ENCODE measurements at places on chromosomes 1 and 21.

DNA sequence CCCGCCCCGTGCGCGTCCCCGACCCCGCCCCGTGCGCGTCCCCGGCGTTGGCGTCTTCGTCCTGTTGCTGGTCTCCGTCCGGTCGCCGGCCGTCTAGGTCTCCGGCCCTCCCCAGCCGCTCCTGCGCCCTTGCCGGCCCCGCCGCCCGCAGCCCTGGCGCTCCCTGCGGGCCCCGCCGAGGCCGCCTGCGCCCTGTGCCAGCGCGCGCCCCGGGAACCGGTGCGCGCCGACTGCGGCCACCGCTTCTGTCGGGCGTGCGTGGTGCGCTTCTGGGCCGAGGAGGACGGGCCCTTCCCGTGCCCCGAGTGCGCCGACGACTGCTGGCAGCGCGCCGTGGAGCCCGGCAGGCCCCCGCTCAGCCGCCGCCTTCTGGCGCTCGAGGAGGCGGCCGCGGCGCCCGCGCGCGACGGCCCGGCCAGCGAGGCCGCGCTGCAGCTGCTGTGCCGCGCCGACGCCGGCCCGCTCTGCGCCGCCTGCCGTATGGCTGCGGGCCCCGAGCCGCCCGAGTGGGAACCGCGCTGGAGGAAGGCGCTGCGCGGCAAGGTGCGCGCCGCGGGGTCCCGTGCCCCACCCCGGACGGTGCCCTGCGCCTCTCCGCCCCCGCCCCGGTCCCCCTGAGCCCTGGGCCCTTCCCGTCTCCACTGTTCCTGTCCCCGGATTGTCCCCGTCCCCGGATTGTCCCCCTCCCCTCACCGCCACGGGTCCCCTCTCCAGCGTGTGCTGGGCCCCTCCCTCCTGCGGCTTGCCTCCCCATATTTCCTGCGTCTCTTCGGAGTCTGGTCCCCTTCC lies at the start of gene RNF187:
RNF187 (plus strand) TSS at position 47 of the 789 bp plus-strand sequence.
- peak; percentile 34 for DNase-seq

GRCh38 chr1:154410185-154410827 lies 5.2 kb downstream of the IL6R start:
- DNase-seq = no peak

DNA sequence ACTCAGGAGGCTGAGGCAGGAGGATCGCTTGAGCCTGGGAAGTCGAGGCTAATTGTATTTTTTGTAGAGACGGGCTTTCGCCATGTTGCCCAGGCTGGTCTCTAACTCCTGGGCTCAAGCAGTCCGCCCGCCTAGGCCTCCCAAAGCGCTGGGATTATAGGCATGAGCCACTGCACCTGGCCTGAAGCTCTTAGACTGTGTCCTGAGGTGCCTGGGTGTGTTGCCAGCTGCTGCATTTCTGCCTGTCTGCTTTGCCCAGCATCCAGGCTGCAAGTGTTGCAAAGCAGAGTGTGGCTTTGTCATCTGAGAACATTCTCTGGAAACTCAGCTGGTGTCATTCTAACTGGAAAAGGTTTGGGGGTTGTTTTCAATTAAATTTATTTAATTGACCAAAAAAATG lies 105.0 kb downstream of the HUNK start:
- DNase-seq = no peak

DNA sequence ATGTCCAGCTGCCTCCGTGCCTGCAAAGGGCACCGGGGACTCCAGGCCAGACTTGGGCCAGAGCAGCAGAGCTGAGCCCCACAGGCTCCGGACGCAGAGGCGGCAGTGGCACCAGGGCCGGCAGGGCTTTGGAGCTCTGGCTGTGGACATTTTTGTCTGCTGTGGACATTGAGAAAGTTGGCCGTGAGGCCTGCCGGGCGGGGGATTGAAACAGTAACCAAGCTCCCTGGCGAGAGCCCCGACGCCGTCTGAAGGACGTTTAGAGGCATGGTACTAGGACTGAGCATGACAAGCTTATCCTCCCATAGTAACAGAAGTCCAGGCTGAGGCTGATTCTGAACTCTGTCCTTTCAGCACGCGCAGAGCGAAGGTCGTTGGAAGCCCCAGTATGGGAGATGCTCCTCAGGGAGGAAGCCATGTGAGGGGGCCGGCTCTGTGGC lies 323.8 kb downstream of the AMY1C start:
- DNase-seq = no peak

DNA sequence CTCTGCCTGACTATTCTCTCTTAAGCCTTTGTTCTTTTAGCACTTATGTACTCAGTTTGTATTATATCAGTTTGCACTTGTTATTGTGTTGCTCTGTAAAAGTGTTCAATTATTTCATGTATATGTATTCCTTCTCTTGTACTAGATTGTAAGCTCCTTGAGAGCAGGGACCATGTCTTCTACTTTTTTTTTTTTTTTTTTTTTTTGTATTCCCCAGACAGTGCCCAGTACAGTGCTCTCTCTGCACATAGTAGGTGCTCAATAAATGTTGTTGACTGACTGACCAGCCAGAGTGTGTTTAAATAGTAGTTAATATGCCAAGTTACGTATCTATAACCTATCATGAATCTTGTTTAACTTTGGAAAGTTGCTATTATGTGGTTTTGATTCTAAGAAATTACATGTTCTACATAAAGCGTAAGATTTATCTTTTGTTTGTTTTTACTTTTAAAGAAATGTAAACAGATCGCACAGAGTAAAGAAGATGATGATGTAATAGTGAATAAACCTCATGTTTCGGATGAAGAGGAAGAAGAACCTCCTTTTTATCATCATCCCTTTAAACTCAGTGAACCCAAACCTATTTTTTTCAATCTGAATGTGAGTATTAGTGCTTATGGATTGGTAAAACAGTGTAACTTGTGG lies 16.1 kb downstream of the SON start:
- no peak for DNase-seq

DNA sequence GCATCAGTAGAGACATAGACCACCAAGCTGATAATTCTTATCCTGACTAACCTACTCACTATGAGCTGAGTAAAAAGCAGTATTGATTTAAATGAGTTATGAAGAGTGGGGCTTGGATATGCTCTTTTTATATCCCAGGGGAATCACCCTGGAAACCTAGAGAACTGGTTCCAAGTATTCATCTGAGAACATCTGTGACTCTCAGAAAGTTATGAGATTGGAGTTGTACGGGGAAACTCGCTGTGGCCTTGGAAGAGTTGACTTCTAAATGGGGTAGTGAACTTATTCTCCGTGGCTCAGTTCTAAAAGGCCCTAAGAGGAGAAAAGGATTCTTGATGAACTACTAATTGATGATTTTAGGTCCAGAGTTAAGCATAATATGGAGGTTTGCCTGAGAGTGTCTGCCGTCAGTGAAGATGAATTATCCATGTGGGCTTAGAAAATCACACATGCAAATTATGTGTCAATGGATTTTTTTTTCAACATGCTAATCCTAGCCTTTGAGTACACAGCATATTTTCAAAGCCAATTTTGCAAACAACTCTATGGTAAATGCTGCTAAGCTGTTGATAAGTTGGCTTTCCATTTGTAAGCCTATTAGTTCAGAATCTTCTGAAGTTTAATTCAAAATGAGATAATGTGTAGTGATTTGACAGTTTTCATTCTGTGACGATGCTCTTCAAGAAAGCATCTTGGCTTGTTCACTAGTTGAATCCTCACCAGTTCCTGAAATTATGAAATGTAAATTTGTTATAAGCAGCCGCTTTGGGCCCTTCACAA lies 122.7 kb downstream of the FGGY start:
- DNase-seq = no peak

GRCh38 chr21:15022608-15023261 lies 42.1 kb downstream of the NRIP1 start:
- no peak for DNase-seq

DNA sequence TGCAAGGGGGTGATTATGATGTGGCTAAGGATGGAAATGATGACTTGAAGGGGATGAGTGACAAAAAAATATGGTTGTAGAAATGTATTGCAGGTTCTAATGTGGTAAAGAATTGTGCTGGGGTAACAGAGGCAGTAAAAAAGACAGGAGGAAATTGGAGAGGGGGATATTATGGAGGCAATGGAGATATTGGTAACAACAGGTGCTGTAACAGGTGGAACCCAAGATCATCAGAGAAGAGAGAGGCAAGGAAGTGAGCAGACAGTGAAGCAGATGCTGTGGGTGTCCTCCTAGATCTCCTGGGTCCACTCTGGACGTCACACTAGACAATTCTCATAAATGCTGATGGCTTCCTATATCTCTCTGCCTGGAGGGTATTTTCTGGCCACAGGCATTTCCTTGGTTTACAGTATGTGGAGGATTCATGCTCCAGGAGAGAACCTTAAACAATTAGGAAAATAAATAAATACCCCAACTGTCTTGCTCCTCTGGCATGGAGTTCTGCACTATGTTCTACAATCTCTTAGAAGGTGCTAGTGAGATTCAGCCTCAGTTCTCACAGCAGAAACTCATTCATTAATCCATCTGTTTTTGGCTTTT lies 620.3 kb upstream of the PLXNA2 start:
- DNase-seq = no peak

- DNase-seq = no peak
Measured at GRCh38 chr1:29380532-29380931, 144.2 kb downstream of the PTPRU start.

DNA sequence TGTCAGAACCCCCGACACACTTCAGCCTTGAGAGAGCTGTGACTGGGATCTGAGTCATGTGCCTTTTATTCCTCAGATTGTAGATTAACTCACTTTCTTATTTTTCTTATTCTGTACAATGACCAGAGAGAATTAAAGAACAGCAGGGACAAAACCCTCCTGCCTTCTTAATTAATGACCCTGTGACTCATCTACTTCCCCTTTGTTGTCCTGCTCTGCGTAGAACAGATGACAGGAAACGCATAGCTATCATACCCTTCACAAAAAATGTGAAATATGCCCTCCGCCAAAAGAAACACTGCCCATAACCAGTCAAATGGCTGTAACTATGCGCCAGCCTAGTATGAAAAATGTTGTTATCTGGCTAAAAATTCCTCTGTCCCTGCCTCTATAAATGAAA lies 9.1 kb upstream of the PADI2 start:
- DNase-seq = no peak

- no peak for DNase-seq
Measured at GRCh38 chr1:241637046-241637590, 3.1 kb downstream of the CHML start.

- DNase-seq = no peak
Measured at GRCh38 chr1:193457676-193458075, 271.3 kb upstream of the B3GALT2 start.

Measured in T-helper 2 cell treated with Interferon-gamma antibody and Interleukin-4, amounts not matched to agents 5 μg/mL and 100 μg/mL, for 36 hours (primary cell).